ENCODE measurements at places on chromosomes 13 and 19.

GRCh38 chr13:92745258-92745657, 481.3 kb upstream of the GPC6 start:
- DNase-seq = no peak

GRCh38 chr13:46184277-46184699, 2.3 kb upstream of the LCP1 start:
- no peak for DNase-seq

DNA sequence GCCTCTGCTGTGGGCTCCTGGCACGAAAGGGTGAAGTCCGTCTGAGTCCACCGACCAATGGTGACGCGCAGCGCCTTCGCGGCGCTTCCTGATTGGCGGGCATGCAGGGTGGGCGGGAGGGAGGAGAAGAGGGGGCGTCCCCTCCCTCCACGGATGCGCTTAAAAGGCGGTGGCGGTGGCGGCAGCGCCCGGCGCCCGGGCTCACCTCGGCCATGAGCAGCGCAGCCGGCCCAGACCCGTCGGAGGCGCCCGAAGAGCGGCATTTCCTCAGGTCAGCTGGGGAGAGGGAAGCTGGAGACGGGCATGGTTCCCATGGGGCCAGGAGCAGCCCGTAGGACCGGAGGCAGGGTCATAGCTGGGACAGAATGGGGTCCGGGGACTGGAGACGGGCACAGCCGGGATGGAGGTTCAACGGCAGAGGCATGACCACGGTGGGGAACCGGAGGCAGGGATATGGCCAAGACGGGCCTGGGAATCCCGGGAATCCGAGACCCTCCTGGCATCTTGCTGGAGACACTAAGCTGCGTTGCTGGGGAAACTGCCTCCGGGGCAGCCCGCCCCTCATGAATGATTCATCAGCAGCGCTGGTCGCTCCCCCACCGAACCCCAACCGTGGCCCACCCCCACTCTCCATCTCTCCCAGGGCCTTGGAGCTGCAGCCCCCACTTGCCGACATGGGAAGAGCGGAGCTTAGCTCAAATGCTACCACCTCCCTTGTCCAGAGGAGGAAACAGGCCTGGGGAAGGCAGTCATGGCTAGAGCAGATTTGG, at the start of gene YJEFN3:
Gene YJEFN3 (plus strand): TSS at position 191 of the 770 bp plus-strand sequence. CDS start 22 bp downstream, at position 213.
- peak; percentile 66 for DNase-seq

- no peak for DNase-seq
Observed at GRCh38 chr19:7434391-7434790, 54.4 kb downstream of the PEX11G start.

GRCh38 chr13:46864941-46865340, 31.9 kb downstream of the HTR2A start:
- no peak for DNase-seq

GRCh38 chr13:111486801-111487200, 166.4 kb downstream of the TEX29 start:
- DNase-seq = no peak

- no peak for DNase-seq
Observed at GRCh38 chr13:110662777-110663443, 43.0 kb downstream of the CARS2 start.

GRCh38 chr19:28482221-28482620, 730.7 kb downstream of the UQCRFS1 start:
- DNase-seq = no peak

- no peak for DNase-seq
Observed at GRCh38 chr13:99220199-99220935, 19.7 kb downstream of the UBAC2 start.

DNA sequence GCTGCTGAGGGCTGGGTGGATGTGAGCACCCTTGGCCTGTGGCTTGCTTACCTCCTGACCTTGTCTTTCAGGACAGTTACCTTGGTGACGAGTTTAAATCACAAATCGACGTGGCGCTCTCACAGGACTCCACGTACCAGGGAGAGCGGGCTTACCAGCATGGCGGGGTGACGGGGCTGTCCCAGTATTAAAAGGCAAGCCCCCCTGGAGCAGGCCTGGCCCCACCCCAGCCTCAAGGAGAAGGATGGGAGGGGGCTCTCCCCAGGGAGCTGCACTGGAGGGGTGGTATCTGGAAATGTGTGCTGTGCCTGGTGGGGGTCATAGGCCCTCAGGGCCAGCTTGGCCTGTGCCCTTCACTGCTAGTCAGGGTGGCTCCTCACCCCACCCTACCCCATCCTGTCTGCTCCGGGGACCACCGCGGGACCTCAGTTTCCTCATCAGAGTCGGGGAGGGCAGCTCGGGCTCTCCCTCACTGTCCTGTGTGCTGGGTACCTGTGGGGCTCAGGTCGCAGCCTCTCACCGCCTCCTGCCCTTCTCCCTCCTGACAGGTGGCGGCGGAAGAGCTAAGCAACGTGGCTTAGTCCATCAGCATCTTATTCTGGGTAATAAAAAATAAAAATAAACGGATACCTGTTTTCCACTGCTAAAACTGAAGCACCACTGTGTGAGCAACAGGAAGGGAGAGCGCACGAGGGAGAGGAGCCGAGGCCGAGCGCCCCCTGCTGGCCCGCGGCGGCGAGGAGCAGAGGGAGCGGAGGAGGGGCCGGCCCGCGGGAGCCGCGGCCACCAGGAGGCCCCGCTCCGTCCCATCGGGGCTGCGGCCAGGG, 29.8 kb downstream of the CERS1 start:
- DNase-seq = peak; percentile 56

- no peak for DNase-seq
Observed at GRCh38 chr19:36245210-36246005, 30.5 kb downstream of the ZNF146 start.

DNA sequence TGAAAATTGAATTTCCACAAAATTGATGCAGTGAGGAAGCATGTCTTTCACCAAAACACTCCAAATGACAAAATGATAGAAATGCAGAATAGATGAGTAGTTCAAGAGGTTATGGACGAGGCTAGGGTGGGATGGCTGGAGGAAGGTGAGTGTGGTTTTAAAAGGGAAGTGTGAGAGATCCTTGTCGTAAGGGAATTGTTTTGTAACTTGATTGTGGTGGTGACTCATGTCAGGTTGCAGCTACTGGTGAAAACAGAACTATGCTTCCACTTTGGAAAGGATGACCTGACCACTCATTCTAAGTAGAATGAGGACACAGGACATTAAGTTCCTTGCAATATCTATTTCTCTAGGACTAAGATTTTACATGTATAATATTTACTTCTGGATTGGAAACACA, 345.7 kb downstream of the MTUS2 start:
- DNase-seq = peak; percentile 20

GRCh38 chr19:29062475-29063435, 150.2 kb downstream of the UQCRFS1 start:
- no peak for DNase-seq

- no peak for DNase-seq
Observed at GRCh38 chr13:112065867-112066623, 904 bp upstream of the SOX1 start.

DNA sequence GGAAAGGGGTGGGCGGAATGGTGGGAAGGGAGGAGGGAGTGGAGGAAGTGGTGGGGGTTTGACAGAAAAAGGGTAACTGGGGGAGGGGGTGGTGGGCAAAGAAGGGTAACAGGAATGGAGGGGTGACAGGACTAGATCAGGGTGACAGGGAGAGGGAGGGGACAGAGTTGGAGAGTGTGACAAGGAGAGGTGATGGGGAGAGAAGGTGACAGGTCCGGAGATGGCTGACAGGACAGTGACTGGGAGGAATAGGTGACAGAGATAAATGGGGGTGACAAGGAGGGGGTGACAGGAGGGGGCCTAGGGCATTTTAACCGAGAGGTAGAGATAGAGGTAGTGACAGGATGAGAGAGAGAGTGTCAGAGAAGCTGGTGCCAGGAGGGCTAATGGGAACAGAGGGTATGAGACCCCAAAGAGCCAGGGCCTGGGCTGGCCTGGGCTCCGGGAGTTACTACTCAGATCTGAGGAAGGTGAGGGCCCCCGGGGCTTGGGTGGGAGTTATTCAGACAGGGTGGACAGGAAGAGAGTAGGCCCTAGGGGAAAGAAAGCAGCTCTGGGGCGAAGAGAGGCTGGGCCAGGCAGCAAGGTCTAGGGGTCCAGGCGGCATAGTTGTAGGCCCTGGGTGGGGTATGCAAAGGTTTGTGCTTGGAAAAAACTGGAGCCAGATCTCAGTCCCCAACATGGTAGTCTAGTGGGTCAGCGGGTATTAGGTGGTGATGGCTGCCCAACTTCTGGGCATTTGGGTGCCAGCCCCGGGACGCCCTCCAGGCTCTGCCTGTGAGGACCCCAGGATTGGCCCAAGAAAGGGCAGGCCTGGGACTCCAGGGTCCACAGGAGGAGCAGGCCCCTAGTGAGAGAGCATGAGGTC, 660 bp downstream of the CIC start:
- DNase-seq = no peak

- no peak for DNase-seq
Observed at GRCh38 chr13:46104868-46105267, at the start of gene CPB2. TSS of gene CPB2 (minus strand) at chr13:46105033. CDS start at chr13:46105009, 24 bp downstream.

GRCh38 chr13:112057736-112058518, 9.0 kb upstream of the SOX1 start:
- no peak for DNase-seq

GRCh38 chr13:60431108-60431700, 34.2 kb downstream of the TDRD3 start:
- peak; percentile 53 for DNase-seq

GRCh38 chr19:16851031-16851712, 22.0 kb downstream of the SIN3B start:
- DNase-seq = peak; percentile 58

DNA sequence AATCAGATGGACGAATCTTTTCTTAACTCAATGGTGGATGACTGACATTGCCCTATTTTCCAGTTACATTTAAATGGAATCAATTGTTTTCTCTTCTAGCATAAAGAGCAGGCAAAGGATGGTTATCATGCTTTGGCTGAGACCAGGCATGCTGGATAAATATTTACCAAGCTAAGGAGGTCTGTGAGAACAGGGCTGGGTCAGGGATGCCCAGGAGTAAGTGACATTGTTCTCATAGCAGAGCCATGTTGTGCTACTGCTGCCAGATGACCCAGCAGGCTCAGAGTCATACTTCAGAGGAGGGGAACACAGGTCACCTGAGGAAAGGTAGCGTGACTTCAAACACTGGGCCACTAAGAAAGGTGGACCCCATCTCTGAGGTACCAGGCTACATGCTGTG, 116.0 kb upstream of the RNF113B start:
- no peak for DNase-seq

DNA sequence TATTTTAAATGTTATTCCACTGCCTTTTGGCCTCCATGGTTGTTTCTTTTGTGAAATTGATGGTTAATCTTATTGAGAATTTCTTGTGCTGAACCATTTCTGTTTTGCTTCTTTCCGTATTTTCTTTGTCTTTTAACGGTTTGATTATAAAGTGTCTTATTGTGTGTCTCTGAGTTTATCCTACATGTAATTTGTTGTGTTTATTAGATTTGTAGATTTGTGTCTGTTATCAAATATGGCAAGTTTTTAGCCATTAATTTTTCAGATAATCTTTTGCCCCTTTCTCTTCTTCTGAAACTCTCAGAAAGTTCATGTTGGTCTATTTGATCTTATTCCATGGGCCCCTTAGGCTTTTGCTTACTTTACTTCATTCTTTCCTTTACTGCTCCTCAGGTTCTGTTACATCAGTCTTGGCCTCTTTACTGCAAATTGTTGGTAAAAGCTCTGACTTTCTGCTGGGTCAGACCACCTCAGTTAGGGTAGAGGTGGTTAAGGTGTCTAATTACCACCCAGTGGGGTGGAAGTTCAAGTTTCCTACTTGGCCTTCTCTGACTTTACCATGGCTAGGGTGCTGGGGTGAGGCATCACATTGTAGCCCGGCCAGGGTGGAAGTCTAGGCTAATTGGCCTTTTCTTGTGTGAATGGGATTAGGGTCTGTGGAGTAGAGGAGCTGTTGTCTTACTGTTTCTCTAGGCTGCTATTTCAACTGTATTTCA, 58.3 kb downstream of the ZMYM2 start:
- DNase-seq = no peak

- peak; percentile 89 for DNase-seq
Observed at GRCh38 chr19:28296506-28296905, 916.4 kb downstream of the UQCRFS1 start.

DNA sequence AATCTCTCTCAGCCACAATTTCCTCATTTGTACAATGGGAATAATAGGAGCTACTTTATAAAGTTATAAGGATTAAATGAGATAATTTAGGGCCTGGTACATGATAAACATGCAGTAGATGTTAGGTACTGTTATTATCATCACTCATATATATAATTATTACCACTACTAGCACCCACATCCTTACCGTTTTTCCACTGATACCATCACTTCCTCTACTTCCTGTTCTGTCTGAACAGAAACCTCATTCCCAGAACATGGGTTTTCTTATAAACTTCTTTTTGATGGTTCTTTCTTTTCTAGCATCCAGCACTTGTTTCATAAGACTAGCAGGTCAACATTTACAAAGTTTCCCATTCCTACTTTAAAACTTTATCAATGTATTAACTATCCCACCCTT, 6.3 kb downstream of the CDADC1 start:
- DNase-seq = no peak

DNA sequence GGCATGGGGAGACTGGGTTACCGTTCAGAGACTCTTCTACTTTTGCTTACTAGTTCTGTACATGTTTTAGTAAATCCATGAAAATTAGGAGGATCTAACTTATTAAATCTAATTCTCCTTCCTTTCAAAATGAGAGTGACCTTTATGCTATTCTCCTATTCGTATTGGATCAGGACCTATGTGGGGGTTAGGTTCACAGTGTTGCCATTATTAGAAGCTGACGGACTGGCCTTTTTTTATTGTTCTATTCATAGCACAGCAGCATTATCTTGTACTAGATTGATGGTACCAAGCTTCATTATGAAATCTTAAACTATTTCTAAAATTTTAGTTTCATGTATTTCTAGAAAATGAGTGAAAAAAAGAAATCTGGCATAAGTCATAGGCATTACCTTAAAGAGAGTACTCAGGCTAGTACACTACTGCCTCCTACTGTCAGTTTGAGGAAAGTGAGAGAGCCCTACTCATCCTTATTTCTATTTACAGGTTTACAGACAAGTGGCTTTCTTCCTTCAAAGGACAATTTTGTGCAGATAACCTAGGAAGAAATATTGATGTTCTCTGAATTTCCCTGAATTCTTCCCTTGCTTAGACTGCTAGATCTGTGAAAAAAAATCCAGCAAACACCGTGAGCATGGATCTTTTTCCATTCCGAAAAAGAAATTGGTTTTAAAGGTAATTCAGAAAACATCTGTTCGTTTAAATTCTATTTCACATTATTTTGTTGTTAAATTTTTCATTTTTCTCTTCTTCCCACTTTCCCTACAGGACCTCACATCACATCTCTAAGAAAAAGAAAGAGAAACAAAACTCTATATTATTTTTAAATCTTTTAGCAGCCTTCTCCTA, 485.5 kb downstream of the DIAPH3 start:
- peak; percentile 42 for DNase-seq

DNA sequence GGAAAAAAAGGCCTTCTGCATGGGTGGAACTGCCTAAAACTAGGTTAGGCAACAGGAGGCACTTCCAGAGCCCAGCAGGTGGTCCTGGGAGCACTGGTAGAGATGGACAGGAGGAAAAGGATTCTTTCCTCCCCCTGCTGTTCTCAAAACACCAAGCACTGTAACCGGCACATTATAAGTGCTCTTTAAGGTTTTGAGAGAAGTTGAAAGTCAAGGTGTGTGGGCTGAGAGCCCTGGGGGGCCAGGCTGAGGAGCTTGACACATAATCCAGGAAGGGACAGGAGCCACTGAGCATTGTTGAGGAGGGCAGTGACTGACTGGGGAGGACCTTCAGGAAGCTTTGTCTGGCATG, 32.3 kb downstream of the SPATA13 start:
- DNase-seq = no peak

GRCh38 chr13:34076319-34076718, 258.4 kb downstream of the RFC3 start:
- peak; percentile 54 for DNase-seq
